ENCODE measurements at places on chromosomes 4 and X.

GRCh38 chr4:26268246-26268645 is 52.6 kb upstream of the RBPJ start:
- DNase-seq, result no peak

DNA sequence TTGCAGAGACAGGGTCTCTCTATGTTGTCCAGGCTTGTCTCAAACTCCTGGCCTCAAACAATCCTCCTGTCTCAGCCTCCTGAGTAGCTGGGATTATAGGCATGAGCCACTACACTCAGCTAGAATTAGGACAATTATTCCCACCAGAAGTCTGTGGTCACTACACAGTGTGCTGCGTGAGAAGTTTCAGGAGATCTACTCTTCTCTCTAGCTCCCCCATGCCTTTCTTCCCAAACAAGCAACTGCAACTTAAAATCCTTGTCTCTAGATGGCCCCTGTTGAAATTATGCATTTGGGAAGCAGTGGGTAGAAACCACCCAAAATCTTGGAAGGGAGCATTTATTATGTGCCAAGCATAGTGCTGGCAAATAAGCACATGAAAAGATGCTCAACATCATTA is 21.1 kb upstream of the MAP7D3 start:
- DNase-seq, result no peak

DNA sequence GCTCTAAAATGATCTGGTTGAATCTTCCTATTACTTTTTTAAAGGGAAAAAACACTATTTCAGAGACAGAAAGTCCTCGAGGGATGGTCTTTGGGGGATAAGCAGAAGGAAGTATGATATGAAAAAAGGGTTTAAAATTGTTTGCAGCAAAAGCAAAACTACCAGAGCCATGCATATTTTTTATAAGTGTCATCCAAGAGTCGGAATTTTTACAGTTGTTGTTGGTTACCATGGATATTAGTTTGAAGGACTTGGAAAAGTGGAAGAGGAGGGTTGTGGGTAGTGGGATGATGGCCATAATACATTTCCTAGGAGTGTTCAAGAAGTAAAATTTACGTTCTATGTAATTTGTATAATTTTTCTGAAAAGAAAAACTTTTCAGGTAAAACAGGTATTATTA is 134.4 kb downstream of the PCDH7 start:
- no peak for DNase-seq

GRCh38 chr4:6988016-6988715 is 55.0 kb upstream of the TADA2B start:
- DNase-seq, result no peak

GRCh38 chr4:76689145-76689817 is 208.7 kb downstream of the SOWAHB start:
- peak; percentile 10 for DNase-seq

DNA sequence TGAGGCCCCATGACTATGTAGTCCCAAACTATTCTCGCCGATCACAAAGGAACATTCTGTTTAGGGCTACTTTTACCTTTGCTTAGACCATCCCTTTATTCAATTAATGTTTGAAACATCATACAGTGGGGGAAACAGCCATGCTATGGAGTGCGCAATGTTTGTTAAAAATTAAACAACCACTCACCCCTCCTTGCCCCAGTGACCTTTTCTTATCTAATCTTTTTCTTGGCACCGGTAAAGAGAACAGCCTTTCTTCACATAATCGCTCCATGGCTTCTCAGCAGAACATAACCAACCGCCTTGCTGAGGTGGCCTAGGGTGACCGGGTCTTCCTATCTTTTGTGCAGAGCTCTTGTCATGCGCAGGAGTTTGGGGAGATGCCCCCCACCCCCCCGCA is 152.6 kb downstream of the VCX3A start:
- no peak for DNase-seq

- no peak for DNase-seq
Observed at GRCh38 chr4:1903035-1903434, 31.8 kb downstream of the NSD2 start.

GRCh38 chr4:103091601-103092223 is 7.9 kb downstream of the BDH2 start:
- DNase-seq, result peak; percentile 19

GRCh38 chr4:109462297-109462696 is 28.7 kb downstream of the SEC24B start:
- DNase-seq, result no peak

GRCh38 chr4:111873801-111874200 is 271.5 kb upstream of the FAM241A start:
- DNase-seq, result no peak

GRCh38 chr4:70754470-70754869 is 32.7 kb downstream of the RUFY3 start:
- DNase-seq, result no peak

GRCh38 chr4:159308566-159309340 is 205.9 kb downstream of the RAPGEF2 start:
- no peak for DNase-seq

GRCh38 chr4:165667969-165668368 is 205.1 kb upstream of the TLL1 start:
- DNase-seq, result no peak

- DNase-seq, result no peak
Observed at GRCh38 chr4:129179276-129179675, 83.3 kb downstream of the C4orf33 start.

- DNase-seq, result no peak
Observed at GRCh38 chr4:171203425-171203824, 609.8 kb upstream of the GALNTL6 start.

DNA sequence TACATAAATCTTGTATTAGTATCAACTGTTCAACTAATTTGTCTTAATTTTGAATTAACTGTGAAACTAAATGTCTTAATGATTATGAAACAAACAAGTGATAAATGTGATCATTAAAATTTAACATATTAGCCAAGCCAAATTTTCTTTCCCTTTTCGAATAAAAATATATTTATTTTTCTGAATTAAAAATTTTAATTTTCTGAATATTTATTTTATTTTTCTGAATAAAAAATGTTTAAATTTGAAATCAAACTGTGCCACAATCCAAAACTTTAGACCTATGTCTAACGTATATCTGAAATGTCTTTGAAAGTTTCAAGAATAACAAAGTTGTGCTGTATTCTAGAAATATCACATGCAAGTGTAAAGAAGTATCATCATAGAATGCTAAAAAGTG is 4.7 kb downstream of the GABRA2 start:
- DNase-seq, result no peak

DNA sequence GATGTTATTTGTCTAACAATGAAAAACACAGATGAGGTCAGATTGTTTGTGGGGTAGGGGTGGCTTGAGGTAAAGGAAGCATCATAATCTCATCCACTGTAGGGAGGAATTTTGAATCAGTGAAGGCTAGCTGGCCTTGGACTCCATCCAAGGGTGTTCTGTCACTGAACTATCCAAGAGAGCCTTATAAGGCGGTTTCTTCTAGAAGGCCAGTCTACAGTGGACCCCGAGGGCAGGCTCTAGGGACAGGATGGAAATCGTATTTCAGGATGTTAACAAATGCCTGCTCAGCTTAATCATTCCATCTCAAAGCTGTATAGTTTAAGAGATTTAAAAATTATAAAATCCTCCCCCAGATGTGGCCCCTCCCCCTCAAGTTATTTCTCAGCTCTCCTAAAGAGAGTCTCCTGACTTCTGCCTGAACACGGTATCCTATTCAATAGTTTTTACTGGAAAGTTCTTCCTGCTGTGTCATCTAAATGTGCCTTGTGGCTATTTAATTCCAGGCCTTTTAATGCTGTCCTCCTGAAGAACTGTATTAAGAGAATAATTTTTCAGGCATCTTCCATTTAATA is 8.0 kb downstream of the IGFBP7 start:
- no peak for DNase-seq

DNA sequence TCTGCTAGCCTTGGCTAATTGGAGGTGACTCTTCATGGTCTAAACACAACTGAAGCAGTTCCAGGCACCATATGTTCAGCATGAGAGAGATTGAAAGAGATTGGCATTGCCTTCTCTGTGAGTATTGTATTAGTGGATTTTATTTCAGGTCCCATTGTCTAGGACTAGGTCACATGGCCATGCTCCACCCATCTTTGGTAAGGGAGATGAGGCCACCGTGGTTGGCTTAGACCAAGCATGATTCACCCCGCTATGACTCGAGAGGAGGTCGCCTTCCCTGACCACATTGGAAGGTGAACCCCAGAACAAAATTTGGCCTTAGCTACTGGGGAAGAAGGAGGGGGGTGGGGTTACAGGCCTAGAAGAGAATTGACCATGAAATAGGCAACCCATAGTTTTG is 109.9 kb upstream of the BCOR start:
- no peak for DNase-seq

DNA sequence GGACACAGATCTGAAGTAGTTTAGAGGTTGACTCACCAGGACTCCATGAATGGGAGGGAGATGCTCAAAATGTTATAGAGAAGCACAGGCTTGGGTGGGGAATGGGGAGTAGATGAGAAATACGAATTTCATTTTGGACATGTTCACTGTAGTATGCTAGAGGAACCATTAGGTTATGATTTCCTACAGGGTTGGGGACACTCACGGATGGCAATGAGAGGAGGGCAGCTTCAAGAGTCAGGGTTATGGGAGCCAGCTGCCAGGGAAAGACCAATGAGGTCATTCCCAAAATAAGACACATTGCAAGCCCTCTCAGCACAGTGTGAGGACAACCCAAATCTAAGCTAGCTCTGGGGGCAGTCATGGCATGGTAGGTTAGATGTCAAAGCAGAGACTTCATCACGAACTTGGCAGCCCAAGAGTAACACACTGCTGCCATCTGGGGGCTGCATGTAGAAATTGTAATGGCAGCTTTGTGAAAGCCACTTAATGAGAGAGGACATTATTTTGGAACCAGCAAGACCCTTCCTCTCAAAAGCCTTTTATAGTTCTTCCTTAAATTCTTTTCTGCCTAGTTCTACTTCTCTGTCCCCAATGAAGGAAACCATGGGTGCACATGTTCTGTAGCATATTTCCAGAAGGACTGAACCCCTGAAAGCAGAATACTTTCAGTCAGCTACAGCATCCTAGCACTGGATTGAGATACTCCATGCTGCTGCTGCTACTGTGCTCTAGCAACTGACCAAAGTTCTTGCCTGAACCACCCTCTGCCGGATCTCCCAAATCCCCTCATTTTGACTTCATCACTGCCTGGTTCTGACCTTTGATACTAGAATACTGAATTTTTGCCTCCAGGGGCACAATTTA is 16.2 kb upstream of the ZCCHC12 start:
- DNase-seq, result peak; percentile 13

DNA sequence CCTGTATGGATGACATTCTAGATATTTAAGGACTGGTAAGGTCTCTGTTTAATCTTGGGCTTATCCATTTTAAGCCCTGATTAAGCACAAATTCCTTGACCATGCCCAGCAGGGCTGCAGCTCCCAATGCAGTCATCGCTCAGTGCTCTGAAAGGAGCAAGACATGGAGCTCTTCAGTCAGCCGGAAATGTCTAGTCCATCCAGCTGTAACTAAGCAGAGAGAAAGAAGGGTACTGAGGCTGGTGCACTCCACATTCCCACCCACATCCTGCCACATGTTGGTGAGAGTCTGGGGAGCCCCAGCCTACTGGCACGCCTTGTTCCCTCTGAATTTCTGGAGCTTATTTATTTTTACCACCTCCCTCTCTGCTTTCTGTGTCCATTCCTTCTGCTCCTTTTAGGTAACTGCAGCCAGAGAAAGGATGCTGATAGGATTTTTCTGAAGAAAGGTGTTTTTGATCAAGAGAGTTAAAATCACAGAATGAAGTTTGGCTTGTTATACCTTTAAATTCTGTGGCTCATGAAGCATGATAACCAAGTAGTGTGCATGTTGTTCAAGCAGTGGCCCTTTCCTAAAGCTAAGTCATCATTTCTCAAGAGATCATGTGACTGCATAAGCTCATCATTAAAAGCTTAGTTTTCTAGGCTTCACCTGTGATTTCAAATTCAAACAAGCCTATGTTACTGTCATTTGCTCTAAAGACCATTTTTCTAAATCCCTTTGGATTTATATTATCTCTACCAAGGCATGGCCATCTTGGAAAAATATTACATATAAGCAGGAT is 74.0 kb downstream of the GALNT7 start:
- no peak for DNase-seq

DNA sequence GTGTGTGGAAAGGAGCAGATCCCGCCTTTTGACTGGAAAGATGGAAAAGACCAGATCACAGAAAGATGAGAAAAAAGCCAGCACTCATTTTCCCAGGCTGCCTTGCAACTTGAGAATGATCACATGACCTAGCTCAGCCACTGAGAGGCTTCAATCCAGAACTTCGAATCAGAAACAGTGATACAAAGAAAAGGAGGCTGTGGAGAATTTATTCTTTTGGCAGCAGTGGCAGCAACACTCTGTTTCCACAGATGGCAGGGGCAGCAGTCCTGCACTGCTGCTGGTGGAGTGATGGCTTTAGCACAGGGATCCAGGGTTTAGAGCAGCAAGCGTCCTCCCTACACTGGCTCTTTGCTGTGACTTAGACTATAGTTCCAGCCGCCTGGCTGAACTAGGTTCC is 77.8 kb upstream of the SH3RF1 start:
- no peak for DNase-seq

DNA sequence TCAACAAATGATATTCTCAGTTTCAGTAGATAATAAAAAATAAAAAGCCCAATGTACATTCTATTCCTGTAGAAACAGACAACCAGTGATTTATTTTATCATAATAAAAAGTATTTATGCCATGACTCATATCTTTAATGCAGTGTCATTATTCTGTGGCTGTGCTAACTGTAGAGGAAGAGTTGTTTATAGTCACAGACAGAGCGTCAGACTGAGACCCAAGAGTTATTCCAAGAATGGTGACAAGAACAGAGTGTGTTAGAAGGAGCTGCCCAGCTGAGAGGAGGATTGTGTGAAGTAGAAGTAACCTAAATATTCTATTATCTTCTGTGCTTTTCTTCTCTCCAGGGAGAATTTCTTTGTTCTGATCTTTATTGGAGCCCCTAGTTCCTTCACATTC is 210.7 kb downstream of the PPP1R2C start:
- DNase-seq, result no peak

DNA sequence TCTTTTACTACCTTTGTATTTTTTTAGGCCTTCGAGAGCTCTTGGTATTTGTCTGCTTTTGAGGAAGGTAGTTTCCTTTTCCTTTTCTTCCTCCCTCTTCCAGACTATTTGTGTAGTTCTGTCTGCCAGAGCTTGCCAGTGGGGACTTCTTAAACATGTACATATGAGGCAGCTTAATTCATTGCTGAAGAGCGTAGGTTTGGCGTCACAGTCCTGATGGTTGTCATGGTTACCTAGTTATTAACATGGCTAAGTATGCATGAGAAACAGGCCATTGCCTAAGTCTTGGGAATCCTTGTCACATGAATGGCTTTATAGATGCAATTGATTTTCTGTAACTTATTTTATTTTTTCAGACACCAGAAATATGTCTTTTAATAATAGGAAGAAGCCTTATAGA is 48.5 kb upstream of the ARMCX2 start:
- no peak for DNase-seq

- no peak for DNase-seq
Observed at GRCh38 chrX:22536746-22537304, 264.1 kb downstream of the CBLL2 start.

GRCh38 chr4:113146876-113147358 is 97.5 kb downstream of the ANK2 start:
- no peak for DNase-seq

- DNase-seq, result no peak
Observed at GRCh38 chrX:68834371-68835103, 5.7 kb downstream of the EFNB1 start.

GRCh38 chr4:10098780-10099160 is 17.8 kb downstream of the WDR1 start:
- peak; percentile 38 for DNase-seq

- DNase-seq, result no peak
Observed at GRCh38 chrX:8864161-8864560, 63.0 kb upstream of the FAM9A start.

GRCh38 chr4:187414716-187415115 is 580.9 kb upstream of the ZFP42 start:
- DNase-seq, result no peak

GRCh38 chr4:56803471-56803870 is 18.0 kb downstream of the SPINK2 start:
- DNase-seq, result no peak

Measured in activated CD4-positive, alpha-beta T cell treated with anti-CD3 and anti-CD28 coated beads, Interleukin-2, amount 50 U/mL, for 1 hour (primary cell).